Nucleus accumbens (tissue), 56 donors: ENCODE measurements at places on chromosomes 2 and 18.

DNA sequence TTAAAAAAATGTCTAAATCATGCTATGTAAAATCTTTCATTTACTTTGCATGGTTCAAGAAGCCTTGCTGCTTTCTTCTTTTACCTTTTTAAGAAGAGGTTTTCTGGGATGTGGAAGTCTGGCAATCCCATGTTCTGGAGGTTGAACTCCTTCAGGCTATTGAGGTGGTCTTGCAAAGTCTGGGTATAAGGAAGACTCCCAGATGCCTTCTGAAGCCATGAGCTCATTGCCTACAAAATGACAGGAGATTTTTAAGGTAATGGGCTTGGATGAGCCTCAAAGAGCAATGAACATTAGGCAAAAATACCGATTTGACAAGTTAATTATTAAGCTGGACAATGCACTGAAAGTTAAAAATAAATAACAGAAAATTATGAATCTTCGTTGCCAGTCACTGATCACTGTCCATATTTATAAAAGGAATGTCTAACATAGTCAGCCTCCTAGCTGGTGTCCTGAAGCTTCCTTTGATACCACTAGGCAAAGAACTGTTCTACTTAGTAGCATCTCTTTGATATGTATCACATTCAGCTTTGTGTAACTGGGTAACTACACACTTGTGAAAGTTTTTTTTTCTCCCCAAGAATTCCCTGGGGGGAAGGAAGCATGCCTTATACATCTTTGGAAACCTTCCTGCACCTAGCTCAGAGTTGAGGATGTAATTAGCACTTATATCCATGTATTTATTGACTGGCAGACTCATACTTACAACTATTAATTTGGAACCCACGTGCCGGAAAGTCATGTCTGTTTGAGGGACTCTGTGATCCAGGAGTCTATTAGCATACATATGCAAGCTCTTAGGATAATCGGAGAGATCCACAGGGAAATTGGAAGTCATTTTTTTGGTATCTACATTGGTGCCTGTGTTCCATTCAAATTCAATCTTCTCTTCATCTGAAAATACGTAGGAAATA is 29.3 kb downstream of the APOB start:
- no peak for DNase-seq

- no peak for DNase-seq
Observed at GRCh38 chr2:112712465-112712864, 8.4 kb upstream of the NT5DC4 start.

GRCh38 chr2:220154304-220154703 is 526.9 kb downstream of the SLC4A3 start:
- DNase-seq = no peak

- DNase-seq = no peak
Observed at GRCh38 chr18:70582981-70583380, 294.1 kb downstream of the SOCS6 start.

DNA sequence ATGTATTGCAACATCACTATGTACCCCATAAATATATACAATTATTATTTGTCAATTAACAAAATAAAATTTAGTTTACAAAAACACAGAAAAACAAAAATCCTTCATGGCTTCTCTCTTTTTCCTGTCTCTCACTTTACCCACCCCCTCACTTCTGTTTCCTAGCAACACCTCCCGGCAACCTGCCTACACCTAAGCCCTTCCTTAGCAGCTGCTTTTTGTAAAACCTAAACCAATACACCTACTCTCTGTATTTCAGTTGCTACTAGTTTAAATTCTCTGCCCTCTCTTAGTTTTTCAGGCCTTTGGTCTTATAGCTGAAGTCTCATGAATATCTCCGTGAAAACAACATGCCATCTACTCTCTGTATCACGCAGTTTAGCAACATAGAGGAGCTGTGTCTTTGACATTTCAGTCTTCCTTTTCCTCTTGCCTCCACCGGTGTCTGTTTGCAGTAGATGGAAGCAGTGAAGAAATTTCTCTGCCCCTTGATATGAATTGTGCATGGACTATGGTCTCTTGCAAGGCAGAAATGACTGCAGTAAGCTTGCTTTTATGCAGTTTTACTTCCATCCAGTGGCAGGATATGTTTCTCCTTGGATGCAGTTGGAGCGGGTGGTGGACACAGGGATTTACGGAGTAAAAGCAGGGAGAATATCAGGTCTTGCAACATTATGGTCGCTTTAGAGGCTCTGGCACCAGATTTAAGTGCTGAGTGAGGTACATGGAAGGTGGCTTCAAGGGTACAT is 42.0 kb upstream of the ZDBF2 start:
- DNase-seq = no peak
